ENCODE measurements at places on chromosomes 3 and 15.

DNA sequence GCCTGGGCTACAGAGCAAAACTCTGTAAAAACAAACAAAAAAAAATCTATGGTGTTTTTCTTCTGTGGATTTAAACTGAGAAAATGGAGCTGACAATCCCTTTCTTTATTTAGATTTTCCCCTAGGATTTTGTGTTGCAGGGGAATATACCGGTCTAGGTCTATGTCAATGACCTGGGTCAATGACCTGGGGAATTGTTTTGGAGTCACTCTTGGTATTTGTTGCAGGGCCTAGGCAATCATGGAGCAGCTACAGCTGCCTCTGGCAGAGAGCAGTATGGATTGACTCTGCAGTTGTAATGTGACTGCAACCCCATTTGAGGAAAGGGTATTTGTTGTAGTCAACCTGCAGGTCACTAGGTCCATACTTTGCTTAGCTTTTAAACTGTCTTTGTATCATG is 37.6 kb upstream of the SLC7A14 start:
- no peak for DNase-seq

DNA sequence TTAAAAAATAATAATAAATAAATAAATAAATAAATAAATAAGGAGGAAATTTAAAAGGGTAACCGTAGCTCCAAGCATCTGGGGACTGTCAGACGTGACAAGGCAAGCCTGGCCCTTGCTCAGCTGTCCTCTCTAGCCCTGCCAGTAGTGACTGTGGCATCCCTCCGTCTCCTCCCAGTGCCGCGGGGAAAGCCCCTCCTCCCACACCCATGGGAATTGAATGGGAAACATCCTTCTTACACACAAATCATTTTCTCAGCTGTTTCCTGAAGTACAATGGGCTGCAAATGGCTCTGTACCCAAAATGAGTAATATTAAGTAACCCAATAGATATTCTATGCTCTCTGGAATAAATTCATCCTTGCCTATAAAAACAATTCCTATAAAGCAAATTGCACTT is 101.6 kb upstream of the RAD18 start:
- DNase-seq, result no peak

DNA sequence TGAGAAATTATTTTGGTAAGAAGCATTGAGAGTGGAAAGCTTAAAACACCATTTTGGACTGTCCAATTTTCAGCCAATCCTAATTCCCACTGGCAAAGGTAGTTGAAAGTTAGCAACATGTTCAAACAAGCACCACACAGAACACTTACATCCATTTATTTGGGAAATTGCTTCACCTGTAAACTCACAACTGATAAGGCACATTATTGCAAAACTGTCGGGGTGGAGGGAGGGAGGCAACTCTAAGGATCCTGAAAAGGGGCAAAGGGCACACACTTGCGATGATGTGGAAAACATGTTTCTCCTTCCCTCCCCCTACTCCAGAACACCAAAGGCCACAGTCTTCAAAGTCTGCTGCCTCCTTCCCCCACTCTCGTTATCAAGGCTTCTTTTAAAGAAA is 9.4 kb downstream of the TMEM41A start:
- no peak for DNase-seq

GRCh38 chr3:22269831-22270230 is 518.8 kb upstream of the ZNF385D start:
- DNase-seq, result no peak

DNA sequence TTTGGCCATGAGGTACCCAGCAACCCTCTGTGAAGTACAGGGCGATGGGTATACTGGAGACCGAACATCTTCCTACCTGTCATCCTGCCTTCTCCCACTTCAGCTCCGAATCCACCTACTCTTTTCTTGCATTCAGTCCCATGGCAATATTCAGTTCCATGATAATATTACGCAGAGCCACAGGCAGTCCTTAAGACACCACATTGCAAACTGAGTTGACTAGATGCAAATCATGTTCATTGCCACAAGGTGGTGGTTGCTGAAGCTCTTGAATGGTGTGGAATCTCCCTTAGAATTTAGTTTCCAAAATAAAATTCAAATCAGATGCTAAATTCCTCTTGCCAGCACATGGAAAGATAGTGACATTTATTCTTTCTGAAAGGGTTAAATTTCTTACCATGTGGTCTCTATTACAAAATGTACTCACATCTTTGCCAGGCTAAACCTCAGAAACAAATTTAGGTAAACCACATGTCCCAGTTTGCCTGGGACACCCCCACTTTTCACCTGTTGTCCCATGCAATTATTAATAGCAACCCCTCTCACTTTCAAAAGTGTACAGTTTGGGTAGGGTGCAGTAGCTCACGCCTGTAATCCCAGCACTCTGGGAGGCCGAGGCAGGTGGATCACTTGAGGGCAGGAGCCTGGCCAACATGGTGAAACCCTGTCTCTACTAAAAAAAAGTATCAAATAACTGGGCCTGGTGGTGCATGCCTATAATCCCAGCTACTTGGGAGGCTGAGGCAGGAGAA is 1.7 kb upstream of the NME9 start:
- DNase-seq, result no peak

GRCh38 chr15:87623832-87624231 is 632.7 kb downstream of the NTRK3 start:
- DNase-seq, result no peak

DNA sequence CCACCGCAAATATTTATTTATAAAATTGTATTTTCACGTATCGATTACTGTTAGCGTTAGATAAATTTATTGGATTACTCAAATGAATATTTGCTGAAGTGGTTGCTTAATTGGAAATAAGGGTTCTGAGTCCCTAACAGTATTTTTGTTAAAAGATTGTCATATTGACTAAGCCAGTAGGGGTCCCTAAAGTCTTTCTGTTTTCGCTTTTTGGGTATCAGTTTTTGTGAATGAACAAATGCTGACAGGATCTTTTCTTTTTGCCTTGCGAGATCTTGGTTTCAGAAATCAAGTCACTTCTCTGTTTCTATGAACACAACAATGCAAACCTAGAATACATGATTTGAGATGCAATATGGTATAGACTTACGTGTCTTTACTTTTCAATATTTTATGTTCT is 7.1 kb downstream of the RAD51 start:
- no peak for DNase-seq

DNA sequence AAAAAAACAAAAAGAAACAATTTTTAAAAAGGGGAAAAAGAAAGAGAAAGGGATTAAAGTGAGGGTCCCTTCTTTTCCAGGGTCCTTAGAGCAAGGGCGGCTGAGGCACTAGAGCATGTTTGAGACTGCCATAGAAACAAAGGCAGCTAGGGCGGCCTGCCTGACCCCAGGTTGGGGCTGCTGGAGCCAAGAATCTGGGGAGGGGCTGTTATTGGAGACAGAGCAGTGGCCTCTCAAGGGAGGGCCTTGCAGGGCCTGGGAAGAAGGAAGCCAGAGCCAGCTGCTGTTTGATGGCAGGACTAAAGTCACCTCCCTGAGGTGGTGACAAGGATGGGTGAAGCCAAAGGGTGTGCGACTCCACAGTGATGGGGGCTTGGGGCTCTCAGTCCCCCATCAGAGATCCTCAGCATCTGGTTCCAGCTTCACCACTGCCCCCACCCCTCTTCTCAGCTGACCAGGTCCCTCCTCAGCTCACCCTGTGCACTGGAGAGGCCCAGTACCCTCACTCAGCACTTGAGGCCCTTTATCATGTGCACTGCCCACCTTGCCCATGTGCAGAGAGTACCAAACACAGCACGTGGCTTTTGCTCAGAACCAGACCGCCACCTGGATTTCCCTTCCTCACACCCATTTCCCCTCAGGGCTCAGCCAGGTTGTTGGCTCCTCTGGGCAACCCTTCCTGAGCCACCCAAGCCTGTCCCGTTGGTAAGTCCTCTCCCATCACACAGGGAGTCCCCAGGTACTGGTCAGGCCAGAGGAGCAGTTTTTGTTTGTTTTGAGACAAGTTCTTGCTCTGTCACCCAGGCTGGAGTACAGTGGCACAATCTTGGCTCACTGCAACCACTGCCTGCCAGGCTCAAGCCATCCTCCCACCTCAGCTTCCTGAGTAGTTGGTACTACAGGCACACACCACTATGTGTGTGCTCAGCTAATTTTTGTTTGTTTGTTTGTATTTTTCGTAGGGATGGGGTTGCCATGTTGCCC is 1.7 kb downstream of the TMEM89 start:
- DNase-seq, result no peak

DNA sequence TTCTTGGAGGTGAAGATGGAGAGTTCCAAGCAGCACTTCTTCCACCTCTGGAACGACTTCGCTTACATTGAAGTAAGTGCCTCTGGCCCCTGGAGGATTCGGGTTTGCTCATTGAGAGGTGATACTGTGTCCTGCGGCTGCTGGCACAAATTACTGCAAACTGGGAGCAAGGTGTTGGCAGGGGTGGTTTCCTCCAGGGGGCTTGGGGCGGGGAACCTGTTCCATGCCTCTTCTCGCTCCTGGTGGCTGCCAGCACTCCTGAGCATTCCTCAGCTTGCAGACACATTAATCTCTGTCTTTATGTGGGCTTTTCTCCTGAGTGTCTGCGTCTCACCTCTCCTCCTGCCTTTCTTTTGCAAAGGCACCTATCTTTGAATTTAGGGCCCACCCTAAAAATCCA is 47.4 kb downstream of the MESD start:
- DNase-seq, result no peak

GRCh38 chr3:134937256-134938028 is 142.4 kb downstream of the EPHB1 start:
- DNase-seq, result no peak

DNA sequence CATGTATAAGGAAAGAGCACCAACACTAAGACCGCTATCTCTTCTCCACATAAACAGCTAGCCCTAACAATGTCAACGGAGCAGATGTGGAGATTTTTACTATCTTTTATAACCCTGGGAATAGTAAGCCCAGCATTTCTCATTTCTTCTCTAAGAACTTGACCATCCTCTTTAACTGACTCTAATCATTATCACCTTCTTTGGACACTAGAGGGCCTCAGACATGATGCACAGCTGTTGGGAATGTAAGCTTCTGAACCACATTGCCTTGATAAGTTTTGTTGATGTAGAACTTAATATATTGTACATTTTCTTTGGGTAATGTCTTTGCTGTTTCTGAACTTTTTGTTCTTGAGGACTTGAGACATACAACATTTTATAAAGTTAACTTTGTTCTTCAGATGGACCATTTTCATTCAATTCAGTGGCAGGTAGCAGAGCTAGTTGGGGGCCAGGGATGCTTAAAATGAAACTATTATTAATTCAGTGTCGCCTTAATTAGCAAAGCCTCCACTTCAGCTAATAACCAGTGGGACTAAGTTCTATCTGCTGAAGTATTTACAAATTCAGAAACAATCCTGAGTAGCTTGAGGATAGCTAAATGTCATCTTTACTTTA is 9.6 kb upstream of the TAGLN3 start:
- no peak for DNase-seq

All from D721Med (cell line).